ENCODE measurements at places on chromosomes 6 and 20. TPM values are rescaled to one million over a fixed set of nuclear protein-coding genes. Genes with fewer than 3 reads are reported as not detected.

- DNase-seq: no peak
These were observed 13.8 kb downstream of the ASIP start for GRCh38 chr20:34254979-34255378.

DNA sequence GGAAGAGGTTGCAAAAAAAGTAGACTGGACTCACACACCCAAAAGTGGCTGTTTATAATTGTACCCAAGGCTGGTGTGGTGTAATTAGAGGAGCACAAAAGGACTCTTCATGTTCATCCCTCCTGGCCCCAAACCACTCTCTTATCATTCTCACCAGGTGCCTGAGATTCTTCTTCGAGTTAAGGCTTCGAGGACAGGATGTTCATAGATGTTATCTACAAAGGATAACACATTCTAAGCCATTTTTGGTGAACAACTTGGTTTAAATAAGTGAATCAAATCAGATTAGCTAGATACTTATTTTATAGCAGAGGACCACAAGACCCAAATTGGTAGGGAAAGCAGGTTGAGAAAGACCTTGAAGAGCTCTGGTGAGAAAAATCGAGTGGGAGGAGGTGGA, 73.1 kb upstream of the SUPT3H start:
- no peak for DNase-seq

- DNase-seq: no peak
These were observed 7.6 kb downstream of the HLA-DRB5 start for GRCh38 chr6:32522302-32523047.

GRCh38 chr6:158416883-158417759, 104.9 kb downstream of the TULP4 start:
- DNase-seq: no peak

DNA sequence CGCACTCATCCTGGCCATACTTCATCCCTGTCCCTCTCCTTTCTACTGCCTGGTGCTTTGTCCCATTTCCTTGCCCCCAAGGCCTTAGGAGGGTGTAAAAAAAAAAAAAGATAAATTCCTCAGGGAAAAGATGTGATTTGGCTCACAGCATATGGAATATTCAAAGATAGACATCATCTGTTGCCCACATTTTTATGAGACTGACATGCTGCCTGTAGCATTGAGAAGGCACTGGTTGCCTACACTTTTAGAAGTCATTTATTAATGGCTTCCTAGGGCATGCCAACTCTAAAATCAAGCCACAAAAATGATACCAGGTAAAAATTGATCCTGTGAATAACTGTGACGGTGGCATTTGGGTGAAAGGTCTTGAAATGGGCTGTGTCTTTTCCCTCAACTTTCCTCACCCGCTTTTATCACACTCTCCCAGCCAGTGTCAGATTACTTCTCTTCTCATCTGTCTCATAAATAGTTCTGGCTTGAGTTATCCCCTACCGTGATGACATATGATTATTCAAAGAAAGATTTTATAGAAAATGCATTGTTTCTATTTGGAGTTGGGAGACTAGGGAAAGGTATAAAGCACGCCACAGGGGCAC, 139.4 kb downstream of the CARMIL1 start:
- DNase-seq: no peak

GRCh38 chr6:77447254-77447653, 16.0 kb downstream of the HTR1B start:
- DNase-seq: no peak

DNA sequence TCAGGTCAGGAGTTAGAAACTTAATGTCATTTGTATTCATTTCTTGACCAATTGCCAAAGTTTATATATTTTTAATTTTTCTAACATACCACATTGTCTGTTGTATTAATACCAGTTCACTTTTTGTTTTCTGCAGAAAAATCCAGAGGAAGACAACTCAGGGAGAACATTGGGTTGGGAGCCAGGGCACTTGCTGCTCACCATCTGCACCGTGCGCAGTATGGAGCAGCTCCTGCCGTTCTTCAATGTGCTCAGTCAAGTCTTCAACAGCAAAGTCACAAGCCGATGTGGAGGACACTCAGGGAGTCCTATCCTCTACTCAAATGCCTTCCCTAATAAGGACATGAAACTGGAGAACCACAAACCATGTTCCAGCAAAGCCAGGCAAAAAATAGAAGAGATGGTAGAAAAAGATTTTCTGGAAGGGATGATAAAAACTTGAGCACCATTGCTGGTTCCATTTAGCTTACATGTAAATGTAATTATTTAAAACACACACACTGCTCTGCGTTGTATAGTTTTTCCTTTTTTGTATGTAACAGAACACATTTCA, 25.3 kb downstream of the PGM3 start:
- DNase-seq: no peak

OR11A1 gene
- not detected for total RNA-seq

FGD2 gene
- 60.2 TPM for total RNA-seq

CYP24A1 gene
- not detected for total RNA-seq

C6orf120 gene
- total RNA-seq: 45.0 TPM

Data from omental fat pad (tissue), 4 donors.